ENCODE measurements at places on chromosomes 13 and 19.

- no peak for DNase-seq
These were observed 36.1 kb downstream of the ZSWIM9 start for GRCh38 chr19:48206397-48207093.

DNA sequence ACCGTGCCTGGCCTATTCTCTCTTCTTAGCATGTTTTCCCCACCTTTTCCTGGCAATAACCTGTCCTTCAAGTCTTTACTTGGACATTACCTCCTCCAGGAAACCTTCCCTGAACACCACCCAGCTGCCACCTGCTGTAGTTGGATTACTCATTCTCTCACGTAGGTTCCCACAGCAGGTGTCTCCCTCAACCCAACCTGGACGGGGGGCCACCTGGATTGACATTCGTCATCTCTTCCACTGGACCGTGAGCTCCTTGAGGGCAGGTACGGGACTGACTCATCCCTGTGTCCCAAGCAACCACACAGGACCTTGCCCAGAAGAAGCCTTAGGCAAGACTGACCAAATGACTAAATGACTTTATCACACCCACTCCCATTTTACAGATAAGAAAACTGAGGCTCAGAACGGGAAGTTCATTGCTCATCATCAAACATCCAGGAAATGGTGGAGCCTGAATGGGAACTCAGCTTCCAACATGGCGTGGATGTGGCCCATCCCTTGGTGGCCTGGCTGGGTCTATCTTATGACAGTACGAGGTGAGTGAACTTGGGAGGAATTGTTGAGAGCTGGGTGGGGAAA is 3.5 kb upstream of the KLK6 start:
- no peak for DNase-seq

- no peak for DNase-seq
These were observed 47.5 kb downstream of the C13orf46 start for GRCh38 chr13:113926301-113926761.

- DNase-seq, result no peak
These were observed 2.7 kb upstream of the HPN start for GRCh38 chr19:35038623-35039512.
